ENCODE measurements at places on chromosomes 4 and X.

- DNase-seq = peak; percentile 89
Observed at GRCh38 chr4:1870328-1870577, 940 bp upstream of the NSD2 start.

- no peak for DNase-seq
Observed at GRCh38 chr4:118811832-118812231, 24.1 kb downstream of the SEC24D start.

DNA sequence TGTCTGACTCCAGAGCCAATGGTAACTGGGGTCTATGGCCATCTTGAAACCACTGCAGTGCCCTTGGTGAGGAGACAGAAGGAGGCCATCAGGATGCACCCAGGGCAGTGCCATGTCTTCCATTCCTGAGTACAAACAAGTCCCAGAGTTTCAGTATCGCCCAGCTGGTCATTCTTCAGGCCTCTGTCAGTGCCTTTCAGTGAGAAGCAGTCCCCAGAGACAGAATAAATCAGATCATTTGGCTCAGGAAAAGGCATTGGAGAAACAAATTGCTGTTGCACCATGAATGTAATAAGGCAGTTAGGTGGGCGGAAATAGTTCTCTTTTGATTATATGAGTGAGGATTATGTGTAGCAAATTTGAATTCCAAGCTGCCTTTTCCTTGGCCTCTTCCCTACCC lies 21.3 kb downstream of the ADGRG4 start:
- no peak for DNase-seq

DNA sequence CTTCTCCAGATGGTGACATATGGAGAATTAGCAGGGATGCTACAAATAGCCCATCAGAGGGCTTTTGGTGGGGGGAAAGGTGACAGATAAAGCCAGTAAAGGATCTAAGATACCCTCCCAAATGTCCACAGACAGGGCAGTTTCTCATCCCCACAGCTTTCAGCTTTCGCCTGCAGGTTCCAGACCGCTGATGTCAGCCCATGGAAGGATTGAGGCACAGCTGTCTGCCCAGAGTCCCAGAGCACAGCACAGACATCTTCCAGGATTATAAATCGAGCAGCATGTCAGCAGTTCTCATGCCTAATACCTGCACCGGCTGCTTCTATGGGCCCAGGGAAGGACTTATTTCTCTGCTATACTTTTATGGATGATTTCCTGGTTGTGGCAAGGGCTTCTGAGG lies 96.7 kb upstream of the MXRA5 start:
- no peak for DNase-seq

- DNase-seq = no peak
Observed at GRCh38 chr4:66647476-66647875, 897.8 kb downstream of the CENPC start.

GRCh38 chrX:15405846-15406245 lies 21.6 kb upstream of the VEGFD start:
- no peak for DNase-seq

- DNase-seq = no peak
Observed at GRCh38 chr4:99383399-99383798, 30.9 kb upstream of the ADH1C start.

- peak; percentile 84 for DNase-seq
Observed at GRCh38 chrX:11787564-11787963, 29.5 kb downstream of the MSL3 start.

DNA sequence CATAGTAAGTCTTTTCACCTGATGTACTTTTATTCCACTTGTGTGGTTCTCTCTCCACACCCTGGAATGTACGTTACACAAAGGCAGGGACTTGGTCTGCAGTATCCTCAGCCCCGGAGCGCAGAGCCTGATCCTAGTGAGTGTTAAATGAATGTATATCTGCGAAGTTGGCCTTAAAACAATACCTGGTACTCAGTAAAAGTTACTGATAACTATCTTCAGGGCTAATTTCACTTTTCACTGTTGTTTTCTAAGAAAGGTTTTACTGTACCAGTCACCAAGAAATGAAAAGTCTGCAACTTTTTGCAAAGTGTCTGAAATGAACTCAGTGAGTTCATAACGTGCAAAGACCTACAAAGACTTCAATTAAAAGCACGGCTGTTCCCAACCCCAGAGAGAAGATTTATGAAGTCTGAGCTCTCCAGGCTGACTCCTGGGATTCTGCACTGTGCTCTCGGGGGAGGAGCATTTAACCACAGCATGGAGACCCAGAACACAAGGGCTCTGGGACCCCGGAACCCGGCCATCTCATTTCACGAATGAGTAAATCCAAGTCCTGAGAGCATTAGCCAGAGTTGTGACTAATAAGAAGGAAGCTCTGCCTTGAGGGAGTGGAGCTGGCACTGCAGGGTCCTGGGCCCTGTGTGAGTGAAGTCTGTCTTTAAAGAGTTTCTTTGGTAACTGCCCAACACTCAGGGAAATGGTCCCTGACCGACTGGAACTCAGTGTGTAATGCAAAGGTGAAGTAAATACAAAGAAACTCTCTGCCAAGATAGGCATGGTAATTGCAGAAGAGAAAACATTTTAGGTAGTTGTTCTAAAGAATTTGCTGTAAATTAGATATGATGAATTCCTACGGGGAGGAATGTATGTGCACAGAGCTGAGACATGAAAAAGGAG lies 165.8 kb downstream of the NSUN7 start:
- DNase-seq = peak; percentile 41

DNA sequence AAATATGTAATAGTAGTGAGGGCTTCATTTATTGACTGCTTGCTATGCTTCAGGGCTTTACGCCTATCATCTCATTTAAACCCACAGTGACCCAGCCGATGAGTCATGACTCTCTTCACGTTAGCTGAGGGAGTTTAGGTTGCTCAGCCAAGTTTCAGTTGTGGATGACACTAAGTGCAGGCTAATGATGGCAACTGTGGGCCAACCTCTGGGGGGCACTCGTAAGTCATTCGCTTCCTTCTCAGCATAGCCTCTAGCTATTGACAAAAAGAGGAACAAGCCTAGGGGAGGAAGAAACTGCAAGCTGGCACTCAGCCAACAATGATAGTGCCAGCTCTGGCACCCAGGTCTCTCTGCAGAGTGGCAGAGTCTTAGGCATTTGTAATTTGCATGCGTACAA lies 325.0 kb downstream of the ARHGAP10 start:
- DNase-seq = peak; percentile 72

DNA sequence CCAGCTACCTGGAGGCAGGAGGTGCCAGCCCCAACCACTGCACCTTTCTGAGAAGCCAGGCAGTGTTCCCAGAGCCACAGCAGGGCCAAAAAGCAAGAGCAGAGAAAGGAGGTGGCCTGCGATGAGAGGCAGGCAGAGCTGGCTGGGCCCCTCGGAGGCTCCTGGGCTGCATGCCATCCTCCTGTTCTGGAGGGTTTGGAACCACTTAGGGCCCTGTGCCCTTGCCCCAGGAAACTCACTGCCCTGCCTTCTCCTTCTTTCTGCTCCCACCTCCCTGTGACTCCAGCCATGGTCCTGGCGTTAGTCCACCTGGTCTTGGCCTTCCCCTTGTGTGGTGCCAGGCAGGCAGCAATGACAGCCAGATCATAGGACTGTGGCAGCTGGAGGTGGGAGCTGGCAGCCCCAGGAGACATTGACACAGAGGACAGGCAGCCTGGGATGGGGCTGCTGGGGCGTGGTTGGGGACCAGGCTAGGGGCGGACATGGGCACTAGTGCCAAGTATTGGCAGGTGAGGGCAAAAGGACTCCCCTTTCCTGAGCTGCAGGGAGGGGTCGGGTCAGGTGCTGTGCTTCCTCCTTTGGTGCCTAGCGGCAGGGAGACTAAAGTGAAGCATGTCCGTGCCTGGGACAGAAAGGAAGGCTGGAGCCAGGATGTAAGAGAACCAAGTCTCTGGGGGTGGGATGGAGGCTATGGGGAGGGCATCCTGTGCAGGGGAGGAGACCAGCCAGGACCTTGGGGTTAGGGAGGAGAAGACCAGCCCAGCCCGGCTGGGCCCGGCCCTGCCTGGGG lies 1.4 kb downstream of the APLN start:
- no peak for DNase-seq

DNA sequence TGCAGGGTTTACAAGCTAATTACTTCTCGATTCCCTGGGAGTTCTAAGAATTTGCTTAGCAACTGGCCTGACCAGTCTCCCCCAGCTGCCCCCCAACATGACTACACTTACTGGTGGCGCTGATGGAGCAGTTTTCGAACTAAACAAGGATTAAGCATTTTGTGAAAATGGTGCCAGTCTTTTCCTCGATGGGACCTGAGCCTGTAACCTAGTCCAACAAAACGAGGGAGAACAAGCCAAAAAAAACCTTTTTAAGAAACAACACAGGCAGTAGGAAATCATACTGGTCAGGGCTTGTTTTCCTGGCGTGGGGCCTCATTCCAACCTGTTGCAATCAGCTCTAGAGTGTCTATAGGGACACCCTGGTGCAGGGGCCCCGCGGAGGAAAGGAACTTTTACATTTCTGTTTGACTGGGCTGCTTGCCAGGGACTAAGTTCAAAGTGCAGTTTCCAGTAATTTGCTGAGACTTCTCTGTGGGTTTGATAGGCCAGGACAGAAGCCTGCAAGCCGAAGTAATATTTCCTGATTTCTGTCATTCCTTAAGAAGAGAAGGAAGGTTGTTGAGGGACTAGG lies 158.7 kb downstream of the SPRY1 start:
- DNase-seq = no peak

DNA sequence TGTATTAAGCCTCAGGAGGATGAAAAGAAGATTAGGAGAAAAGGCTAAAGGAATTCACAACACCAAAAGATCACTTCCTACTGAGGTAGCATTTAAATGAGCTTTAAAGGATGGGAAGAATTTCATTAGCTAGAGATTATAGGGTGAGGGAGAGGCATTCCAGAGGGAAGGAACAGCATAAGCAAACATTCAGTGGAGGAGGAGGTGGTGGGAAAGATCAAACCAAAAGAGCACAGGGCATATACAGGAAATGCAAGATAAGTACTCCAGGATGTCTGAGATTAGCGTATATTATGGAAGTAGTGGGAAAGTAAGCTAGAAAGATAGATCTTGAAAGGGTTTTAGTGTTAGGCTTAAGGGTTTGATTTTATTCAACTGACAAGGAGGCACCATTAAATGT lies 84.8 kb downstream of the COL4A6 start:
- DNase-seq = no peak

DNA sequence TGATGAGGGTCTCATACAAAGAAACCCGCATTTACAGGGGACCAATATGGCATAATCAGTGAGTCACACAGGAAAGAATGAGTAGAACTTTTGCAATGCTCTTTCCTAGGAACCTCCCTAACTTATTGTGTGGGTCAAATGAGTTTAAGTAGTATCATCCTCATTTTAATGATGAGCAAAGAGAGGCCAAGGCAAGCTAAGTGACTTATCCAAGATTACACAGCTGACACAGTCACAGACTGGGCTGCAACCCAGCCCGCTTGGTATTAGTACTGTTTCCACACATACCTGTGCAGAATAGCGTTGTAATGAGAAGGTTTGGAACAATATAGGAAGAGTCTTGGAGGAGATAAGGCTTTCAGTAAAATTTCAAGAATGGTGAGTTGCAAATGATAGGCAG lies 91.0 kb upstream of the PPP1R2C start:
- no peak for DNase-seq

- DNase-seq = no peak
Observed at GRCh38 chrX:149799095-149799714, 17.5 kb downstream of the MAGEA9 start.

DNA sequence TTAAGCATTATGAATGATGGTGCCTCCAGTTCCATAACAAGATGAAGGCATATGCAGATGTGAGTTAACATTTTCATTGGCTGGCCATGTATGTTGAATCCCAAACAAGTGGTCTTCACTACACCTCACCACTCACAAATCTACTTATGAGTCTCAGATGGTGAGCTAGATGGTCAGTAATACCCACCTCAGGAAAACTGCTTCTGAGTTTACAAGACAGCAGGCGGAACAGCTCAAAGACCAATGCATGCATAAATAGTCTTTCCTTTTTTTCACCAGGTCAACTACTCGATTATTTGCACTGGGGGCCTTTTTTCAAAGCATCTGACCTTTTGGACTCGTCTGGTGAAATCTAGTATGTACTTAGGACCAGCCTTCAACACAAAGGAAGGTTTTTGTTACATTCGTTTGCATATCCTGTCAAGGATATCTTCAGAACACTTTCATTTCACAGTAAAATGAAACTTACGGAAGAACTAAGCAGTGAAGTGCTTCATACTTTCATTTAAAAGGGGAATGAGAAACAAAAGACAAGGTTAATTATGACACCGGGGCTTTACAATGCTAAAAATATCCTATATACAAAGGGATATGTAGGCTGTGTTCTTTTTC lies 23.1 kb upstream of the TLR7 start:
- DNase-seq = no peak

DNA sequence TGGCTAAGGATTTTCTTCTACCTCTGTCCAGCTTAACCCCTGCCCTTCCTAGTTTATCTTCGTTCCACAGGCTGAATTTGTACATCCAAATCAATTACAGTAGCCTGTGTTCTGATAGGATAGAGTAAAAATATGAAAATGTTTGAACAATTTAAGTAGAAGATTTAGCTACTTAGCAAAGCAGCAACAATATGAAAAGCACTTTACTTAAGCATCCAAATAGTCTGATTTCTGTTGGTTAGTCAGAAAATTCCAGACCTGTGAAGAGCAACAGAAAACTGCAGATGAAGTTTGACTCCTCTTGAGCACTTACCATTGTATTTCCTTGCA lies 2.0 kb downstream of the ARSJ start:
- DNase-seq = no peak

- no peak for DNase-seq
Observed at GRCh38 chr4:8255698-8256441, 13.7 kb upstream of the HTRA3 start.

GRCh38 chr4:89598602-89599001 lies 238.4 kb downstream of the SNCA start:
- no peak for DNase-seq

DNA sequence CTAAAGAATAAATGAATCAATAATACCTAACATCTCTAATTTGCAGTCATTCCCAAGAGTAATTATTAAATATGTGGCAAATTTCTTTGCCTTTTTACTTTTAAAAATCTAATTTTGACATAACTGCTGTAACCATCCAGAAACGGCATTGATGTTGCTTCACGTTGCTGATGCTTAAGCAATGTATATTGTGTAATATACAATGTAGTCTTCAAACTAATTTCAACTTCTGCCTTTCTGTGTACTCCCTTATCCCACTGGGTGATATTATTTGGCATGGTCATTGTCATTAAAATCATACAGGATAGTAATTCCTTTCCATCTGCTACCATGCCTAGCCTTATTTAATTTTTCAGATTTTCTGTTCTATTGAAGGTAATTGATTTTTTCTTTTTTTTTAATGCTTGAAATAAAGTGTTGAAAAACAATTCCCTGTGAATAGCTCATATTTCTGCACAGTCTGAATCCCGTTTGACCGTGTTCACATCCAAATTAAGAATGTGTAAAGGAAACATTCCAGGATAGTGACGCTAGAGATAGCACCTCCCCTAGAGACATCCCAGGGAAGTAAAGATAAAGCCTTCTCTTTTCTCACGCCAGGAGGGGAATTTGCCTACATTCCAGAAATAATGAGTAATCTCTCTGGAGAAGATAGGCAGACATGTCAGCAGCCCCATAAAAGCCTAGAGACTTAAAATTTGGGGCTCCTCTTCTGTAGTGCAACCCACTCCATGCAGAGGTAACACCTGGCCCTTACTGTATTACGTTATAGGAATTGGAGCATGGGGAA lies 8.6 kb downstream of the FAM200B start:
- DNase-seq = no peak

- no peak for DNase-seq
Observed at GRCh38 chr4:174580597-174580996, 58.3 kb upstream of the HPGD start.

GRCh38 chr4:61428950-61429349 lies 228.8 kb downstream of the ADGRL3 start:
- no peak for DNase-seq

Data from activated CD4-positive, alpha-beta T cell treated with anti-CD3 and anti-CD28 coated beads, Interleukin-2, amount 50 U/mL, for 48 hours (primary cell).